Hepatocyte (in vitro differentiated cells): ENCODE measurements at places on chromosomes 6 and 20. TPM values are rescaled to one million over a fixed set of nuclear protein-coding genes. Genes with fewer than 3 reads are reported as not detected.

DNA sequence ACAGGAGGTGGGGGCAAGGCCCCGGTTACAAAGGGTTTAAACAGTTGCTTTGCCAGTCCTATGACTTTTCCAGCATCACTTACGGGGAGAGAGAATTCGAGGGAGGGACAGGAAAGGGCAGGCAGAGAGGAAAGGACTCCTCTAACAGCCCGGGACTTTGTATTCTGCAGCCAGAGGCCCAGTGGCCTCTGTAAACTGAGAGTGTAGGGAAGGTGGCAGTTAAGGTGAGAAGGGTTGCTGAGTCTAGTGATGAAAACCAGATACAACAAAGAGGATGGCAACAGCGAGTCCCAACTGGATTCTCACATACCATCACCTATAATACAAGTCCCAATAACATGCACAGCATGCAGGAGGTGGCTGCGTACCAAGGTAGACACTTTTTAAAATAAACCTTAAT is 13.5 kb downstream of the PLAGL2 start:
- DNase-seq: no peak

DNA sequence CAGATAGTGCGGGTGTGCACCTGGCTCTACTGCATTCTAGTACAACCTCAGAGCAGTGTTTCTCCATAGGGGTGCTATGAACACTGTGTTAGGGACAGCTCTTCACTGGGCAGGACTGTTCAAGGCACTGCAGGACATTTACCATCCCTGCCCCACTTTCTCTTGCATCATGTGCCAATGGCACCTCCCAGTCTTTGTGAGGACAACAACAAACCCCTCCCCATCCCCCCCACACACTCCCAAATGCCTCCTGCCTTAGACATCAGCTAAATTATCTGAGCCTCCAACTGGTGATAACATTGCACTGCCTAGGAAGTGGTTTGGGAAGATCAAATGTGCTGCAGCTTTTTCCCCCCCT is 98.9 kb downstream of the FYN start:
- DNase-seq: no peak

DNA sequence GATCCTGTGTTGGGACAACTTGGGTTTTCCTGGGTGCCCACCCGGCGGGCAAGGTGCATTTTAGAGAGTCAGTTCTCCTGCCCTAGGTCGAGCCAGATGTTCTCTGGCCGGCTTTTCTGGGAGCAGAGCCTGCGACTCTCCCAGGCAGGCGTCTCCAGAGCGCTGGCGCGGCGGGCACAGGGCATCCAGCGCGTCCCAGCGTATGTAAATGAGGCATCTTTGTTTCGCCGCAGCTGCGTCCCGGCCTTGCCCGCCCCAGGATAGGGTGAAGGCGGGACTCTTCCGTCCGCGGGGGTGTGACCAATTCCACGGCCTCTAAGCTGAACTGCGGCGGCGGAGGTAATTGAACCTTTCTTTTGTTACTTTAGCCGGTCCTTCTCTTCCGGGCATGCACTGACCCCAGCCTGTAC is 9.1 kb downstream of the GRIK2 start:
- peak; percentile 23 for DNase-seq

The AVP gene
- 0.67 TPM in 1 of 2 replicates, not detected in the other for total RNA-seq

DNA sequence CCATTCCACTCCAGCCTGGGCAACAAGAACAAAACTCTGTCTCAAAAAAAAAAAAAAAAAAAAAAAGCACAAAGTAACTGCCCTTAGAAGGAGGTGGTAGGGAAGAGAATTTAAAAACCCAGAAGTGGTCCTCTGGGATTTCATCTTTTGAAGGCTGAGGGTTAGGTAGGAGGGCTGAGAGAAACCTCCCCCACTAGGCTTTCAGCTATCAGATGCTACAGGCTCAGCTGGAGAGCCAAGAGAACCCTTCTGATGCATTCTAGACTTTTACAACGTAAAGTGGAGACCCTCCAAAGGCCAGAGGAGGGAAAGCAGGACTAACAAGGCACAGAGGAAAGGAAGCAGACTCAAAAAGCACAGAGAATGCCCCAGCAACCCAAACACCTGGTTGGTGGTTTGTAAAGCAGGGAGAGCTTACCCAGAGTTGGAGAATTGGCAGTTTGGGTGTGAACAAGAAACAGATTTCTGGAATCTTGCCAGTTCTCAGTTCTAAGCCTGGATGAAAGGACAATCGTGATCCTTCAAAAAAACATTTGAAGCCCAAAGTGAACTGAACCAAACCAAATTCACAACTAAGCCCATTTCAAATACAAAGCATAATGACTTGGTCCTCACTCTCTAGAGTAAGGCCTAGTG is 23.2 kb upstream of the SPAG4 start:
- no peak for DNase-seq

DNA sequence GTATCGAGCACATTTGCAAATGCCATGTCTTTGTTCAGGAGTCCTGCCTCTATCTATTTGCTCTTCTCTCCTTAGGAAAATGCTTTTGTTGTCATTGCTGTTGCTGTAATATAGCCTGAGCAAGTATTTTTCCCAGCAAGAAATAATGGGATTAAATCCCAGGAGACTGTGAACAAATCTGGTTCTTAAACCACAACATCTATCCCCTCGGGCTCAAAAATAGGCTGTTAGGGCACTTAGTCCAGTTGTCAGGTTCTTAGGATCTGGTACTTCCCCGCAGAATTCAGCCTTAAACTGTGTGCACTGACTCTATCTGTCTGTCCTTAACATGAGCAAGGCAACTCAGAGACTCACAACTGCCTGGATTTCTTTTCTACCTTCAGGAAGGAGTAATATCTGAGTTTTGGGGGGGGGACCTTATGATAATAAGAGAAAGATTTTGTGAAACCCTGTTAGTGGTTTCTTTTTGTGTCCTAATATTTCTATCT is 437.5 kb downstream of the HTR1B start:
- no peak for DNase-seq

GRCh38 chr6:72322771-72323170 is 299.1 kb upstream of the KCNQ5 start:
- no peak for DNase-seq

DNA sequence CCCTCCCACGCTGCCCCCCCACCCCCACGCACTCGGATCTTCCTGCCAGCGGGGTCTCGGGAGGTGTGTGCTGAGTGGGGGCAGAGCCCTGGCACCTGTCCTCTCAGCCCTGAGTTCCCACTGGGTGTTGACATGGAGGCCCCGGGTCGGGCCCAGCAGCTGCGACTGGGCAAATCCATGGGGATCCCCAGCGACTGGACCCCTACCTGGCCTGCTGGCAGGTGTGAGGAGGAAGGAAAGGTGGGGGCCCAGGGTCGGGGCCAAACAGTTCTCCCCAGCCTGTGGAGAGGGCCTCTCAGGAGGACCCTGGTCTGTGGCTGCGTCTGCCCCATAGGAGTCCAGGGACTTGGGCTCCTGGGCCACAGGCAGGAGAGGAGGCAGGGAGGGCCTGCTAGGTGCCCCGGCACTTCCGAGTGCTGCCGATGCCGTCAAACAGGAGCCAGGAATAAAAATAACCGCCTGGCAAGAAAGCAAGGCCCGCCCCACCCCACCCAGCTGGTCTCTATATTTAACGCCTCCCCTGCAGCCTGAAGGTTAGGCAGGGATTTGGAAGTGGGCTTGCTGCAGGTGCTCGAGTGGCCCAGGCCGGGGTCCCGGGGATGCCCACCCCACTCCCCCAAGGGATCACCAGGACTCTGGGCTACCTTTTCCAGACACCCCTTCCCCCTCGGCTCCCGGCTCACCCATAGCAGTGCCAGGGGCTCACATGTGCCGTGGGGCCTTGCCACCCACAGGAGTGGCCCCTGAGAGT is 1.4 kb upstream of the EEF1A2 start:
- no peak for DNase-seq

DNA sequence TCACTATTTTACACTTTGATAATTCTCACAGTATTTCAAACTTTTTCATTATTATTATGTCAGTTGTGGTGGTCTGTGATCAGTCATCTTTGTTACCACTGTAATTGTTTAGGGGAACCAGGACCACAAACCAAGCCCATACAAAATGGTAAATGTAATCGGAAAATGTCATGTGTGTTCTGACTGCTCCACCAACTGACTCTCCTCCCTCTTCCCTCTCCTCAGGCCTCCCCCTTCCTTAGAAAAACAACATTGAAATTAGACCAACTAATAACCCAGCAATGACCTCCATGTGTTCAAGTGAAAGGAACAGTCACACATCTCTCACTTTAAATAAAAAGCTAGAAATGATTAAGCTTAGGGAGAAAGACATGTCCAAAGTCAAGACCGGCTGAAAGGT is 63.8 kb downstream of the GMDS start:
- DNase-seq: no peak

The KCNK16 gene
- not detected in 2 replicates for total RNA-seq

DNA sequence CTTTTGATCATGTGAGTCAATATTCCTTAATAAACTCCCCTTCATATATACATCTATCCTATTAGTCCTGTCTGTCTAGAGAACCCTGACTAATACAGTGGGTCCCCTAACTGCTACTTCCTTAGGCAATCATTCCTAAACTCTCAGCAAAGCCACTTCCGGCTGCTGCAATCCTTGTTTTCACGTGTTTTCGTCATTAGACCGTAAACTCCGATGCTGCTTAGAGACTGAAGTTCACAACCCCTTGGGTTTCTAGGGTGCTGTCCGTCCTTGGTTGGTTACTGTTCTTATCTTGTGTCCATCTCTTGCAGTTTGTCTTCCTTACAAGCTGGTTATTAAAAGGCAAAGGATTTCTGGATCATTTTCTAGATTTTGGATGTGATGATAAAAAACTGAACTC is 106.4 kb downstream of the GMPR start:
- peak; percentile 52 for DNase-seq

DNA sequence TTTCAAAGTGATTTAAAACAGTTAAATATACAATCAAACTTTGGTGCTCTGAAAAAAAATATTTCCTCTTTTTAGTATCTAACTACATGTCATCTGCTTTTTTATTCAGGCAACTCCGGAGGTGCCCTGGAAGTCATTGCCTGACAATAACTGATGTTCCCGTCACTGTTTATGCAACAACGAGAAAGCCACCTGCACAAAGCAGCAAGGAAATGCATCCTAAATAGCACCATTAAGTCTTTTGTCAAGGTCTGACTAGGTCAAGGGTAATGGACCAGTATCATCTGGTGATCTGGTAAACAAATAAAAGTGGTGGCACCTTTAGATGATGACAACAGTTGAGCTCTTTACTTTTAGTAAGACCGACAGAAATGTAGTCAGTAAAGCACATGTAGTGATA is 13.2 kb downstream of the FAM229B start:
- DNase-seq: no peak

DNA sequence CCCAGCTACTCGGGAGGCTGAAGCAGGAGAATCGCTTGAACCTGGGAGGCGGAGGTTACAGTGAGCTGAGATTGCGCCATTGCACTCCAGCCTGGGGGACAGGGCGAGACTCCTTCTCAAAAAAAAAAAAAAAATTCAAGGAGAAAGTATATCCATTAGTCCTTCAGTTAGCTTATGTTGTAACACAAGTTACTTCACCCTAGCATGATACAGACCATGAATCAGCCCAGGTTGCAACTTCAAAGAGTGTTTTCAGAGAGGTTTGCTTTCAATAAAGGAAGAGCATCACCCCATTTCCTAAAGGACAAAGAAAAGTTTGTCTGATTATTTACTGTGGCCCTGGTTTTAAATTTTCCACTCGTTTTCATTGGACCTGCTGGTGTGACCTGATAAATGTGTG is 73.0 kb downstream of the SERAC1 start:
- no peak for DNase-seq

GRCh38 chr6:16374461-16375200 is 136.2 kb downstream of the GMPR start:
- DNase-seq: no peak

GRCh38 chr20:38336726-38337125 is 9.6 kb upstream of the LBP start:
- DNase-seq: no peak

DNA sequence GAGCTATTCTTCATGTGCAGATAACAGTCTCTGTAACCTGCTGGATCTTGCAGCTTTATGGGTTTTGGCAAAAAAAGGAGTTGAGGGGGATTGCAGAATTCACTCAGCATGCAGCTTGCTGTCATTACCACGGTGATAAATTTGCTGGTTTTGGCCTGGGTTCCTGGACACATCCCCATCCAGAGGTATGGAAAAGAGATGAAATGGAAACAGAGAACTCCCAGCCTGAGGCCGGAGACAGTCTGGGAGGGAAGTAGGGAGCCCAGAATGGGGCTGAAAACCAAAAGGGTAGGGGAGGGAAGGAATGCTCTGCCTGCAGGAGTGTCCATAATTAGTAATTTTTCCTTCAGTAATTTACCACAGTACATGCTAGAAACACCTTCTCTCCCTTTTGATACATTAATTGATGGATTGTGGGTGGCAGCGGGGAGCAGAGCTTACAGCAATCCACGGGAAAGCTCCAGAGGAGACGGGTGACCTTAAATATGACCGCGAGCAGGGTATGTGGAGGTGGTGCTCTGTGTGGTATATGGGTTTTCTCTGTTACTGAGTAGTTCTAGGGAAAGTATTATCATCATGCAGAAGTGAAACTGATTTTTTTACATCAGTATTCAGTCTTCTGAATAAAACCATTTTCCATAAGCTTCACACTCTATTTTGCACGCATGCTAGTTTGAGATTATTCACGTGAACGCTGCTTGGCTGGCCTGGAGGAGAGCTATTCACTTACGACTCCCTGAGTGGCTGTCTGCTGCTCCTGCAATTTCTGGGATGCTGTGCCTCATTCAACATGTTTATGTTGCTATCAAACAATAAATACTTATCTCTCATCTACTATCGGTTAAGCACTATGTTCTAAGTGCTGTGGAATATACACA is 66.3 kb upstream of the KCNK16 start:
- no peak for DNase-seq

DNA sequence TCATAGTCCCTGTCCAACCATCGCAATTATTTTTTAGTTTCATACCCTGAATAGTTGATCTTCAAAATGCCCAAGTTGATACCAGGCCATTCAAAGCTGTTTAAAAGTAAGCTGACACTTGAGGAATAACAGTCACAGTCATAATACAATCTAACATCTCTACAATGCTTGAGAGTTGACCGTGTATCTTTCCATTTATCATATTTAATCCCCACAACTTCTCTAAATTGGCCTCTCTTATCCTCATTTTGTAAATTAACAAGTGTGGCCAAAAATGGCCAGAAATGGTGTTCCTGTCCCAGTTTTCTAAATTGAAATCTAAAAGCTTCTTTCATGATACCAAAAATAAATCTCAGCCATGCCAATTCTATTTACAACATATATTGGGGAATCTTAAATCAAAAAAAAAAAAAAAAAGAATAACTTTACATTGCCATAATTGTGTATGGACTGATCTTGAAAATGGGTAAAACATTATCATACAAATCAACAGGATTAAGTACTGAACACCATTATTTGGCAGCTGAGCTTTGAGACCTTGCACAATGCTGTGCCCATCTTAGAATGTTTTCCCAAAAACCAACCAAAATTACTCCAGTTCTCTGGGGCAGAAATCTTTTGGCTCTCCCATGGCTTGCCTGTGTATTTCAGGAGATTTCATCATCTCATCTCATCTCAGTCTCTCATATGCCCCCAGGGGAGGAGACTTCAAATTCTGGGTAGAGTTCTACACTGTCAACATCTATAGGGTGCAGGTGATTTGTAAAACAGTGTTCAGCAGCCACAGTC is 448.7 kb upstream of the JARID2 start:
- no peak for DNase-seq

- peak; percentile 83 for DNase-seq
Observed at GRCh38 chr6:158707120-158707820, 57.4 kb downstream of the SYTL3 start.

The C6orf62 gene
- total RNA-seq: 64.1 and 72.1 TPM in 2 replicates

The HTR1E gene
- total RNA-seq: 5.3 and 6.2 TPM in 2 replicates
